ENCODE measurements at places on chromosomes 6 and 20.
A peak's percentile ranks its signal among the peaks of the same experiment; 100 is the strongest.

DNA sequence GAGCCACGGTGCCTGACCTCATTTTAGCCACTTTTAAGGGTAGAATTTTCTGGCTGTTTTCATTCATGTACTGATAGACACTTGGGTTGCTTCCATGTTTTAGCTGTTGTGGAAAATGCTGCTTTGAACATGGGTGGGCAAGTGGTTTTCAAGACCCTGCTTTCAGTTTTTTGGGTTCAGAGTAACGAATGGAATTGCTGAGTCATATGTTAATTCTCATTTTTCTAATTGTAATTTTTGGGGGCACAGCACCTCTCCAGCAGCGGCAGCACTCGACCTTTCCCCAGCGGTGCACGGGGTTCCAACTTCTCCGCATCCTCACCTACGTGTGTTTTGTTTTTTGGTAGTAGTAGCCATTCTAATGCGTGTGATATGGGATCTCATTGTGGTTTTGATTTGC lies 5.4 kb downstream of the NQO2 start:
- DNase-seq: no peak

DNA sequence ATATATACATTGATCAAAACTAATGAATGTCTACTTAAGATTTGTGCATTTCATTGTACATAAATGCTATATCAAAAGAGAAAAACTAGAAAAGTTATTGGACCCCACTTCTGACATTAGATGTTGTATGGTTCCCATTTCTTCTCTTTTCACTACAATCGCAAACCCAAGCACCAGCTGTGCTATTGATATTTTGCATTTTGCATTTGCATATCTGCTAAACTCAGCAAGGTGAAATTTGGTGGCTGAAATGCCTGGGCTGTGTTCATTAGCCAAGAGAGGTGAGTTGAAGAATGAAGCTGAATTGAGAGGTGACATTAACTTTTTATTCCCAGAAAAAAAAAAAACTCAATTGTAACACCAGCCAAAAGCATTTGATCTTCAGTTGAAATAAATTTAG lies 232.1 kb upstream of the TENT5A start:
- no peak for DNase-seq

- no peak for DNase-seq
These were observed 298.8 kb downstream of the PHACTR1 start for GRCh38 chr6:13015379-13015681.

GRCh38 chr6:31729979-31730630 lies 1.0 kb upstream of the DDAH2 start:
- peak; percentile 94 for DNase-seq

- DNase-seq: peak; percentile 67
These were observed 338.3 kb upstream of the CHD6 start for GRCh38 chr20:41956338-41957074.

DNA sequence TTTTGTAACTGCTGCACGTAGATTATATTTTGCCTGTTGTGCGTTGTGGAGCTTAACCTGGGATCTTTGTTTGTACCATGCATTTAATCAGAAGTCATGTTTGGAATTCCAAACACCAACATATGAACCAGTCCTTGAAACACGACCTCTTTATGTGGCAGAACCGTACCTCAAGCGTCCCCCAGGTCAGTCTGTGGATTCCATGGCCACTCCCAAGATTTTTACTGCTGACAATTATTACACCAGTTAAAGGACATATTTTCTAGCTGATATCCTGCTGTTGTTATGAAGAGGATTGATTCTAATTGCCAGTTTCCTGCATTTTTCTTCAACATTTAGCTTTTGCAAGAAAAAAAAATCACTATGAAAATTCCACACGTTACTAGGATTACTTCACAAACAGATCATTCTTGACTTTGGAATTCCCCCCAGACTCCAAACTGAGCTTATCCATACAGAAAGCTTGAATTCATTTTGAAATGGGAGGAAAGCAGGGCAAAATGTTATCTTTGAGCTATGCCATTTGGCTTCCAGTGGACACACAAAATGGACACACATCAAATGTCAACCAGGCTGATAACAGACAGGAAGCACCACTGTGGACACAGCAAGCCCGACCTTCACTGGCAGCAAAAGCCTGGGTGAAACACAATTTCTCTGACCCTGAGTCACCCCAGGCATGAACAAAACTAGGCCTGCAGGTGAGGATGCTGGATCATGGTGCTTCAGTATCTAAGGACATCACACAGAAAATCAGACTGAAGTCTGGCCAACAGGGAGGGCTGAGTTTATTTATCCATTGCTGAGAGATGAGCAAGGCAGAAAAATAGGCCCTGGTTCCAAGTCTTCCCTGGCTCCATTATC lies 542.9 kb upstream of the JAG1 start:
- DNase-seq: no peak

GRCh38 chr6:166958926-166959861 lies 2.8 kb upstream of the RNASET2 start:
- DNase-seq: peak; percentile 14

DNA sequence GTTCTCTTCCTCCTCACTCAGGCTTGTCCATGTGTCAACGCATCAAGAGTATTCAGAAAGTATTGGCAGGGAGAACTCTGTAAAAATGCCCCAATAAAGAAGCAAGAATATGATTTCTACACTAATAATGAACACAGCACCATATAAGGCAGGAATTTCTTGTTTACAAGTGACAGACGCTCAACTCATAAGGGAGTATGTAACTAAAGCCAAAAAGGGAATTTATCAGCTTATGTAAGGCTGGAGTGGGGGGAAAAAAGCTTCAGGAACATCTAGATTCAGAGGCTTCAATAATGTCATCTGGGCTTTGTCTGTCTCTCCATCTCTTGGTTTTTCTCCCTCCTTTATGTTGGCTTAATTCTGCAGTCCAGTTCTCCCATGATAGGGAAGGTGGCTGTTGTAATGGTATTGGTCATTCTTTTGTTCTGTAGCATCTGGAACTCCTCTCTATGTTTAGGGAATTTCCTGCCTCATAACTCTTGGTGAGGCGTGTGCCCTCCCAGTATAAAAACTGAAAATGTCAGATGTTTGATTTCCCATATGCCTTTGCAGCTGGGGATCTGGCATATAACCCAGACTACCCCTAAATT lies 125.1 kb upstream of the COL21A1 start:
- no peak for DNase-seq

DNA sequence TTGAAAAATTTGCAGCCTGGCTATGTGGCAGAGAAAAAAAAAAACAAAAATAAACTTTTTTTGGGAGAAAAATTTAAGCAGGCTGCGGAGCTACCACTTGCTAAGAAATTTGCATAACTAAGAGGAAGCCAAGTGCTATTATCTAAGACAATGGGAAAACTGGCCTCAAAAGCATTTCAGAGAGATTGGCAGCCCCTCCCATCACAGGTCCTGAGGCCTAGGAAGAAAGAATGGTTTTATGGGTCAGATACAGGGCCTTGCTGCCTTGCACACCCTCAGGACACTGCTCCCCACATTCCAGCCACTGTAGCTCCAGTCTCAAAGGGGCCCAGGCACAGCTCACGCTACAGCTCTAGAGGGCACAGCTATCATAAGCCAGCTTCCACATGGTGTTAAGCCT lies 777.9 kb downstream of the TENT5A start:
- DNase-seq: peak; percentile 17

DNA sequence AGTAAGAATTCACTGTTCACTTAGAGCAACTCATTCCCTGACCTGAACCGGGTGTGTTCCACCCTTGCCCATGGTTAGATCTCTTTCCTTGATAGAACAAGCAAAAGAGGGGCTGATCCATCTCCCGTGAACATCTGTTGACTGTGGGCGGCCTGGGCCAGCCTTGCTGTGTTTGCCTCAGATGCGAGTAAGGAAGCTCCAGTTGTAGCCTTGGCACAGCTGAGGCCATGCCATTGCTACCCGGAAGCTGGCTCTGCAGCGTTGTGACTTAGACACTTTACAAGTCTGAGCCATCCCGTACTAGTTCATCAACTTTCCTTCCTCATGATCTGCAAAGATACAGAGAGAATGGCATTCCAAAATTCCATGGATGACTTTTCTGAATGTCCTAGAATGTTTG lies 139.0 kb downstream of the MAP3K4 start:
- no peak for DNase-seq

DNA sequence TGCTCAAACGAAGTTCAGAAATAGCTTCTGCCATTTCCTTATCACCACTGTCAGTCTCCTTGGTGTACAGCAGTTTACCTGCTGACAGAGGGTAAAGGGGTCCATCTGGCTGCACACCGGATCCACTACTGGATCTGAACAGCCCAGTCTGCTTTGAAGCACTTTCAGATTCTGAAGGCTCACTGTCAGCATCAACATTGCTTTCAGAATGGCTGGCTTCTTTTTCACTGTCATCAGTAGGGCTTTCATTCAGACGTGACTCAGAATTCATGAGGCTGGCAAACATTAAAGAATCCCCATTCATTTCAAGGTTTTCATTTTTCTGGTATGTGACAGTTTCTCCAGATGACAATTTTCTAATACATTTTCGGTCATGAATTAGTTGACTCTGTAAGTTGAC lies 21.0 kb upstream of the PNISR start:
- DNase-seq: no peak

- no peak for DNase-seq
These were observed 38.5 kb downstream of the PLCG1 start for GRCh38 chr20:41175727-41176330.

- no peak for DNase-seq
These were observed 101.9 kb upstream of the ARMC2 start for GRCh38 chr6:108746366-108746765.

DNA sequence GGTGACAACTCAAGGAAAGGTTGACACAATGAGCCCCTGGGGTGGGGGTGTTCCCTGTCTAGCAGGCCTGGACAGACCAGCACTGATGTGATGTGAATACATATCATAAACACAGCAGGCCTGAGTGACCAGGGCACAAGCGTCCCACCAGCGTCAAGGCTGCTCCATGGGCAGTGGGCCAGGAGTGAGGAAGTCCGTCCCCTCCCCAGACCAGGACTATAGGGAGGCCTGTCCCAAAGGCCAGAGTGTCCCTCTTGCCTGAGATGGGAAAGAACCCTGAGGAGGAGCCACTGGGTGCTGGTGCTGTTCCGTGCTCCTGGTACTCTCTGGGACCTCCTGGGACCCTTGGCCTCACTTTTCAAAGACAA lies 44.6 kb downstream of the RRBP1 start:
- DNase-seq: no peak

DNA sequence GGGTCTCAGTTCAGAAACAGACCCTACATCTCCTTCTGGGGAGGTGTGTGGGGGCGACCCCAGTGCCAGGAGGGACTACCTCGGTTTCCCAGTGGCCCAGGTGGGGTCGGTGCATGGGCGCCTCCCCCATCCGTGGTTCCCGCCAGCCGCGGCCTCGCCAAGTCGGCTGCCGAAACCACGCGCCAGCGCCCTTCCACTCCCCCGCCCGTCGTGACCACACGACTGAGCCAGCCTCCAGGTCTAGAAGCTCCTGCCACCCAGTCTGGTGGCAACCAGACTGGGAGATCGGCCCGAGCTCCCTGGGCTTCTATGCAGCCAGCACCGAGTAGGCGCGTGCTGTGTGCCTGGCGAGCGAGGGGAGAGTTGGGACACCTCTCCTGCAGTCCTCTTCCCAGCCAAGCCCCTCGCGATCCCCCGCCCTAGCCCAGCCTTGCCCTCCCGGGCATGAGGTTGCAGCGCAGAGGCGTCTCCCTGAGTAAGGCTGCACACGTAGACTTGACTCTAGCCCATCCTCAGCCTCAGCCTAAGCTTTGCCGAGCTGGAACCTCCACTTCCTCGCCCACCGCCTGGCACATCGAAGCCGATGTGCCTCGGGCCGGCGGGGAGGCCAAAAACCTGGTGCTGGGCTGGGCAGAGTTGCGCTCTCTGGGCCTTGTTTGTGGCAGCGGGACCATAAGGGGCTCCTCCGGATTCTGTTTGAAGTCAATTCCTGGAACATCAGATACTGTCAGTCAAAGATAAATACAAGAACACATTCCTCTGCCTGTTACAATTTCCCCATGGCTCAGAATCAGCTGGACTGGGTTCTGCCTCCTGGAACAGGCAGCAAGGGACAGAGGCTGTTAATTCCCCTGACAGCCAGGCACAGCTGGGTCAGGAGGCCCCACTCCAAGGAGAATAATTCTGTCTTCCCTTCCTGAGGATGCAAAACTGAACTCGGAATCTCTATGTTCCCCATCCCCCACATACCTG lies 1.5 kb upstream of the CPNE5 start:
- DNase-seq: peak; percentile 36

GRCh38 chr20:12594410-12595088 lies 414.2 kb upstream of the SPTLC3 start:
- DNase-seq: peak; percentile 34

DNA sequence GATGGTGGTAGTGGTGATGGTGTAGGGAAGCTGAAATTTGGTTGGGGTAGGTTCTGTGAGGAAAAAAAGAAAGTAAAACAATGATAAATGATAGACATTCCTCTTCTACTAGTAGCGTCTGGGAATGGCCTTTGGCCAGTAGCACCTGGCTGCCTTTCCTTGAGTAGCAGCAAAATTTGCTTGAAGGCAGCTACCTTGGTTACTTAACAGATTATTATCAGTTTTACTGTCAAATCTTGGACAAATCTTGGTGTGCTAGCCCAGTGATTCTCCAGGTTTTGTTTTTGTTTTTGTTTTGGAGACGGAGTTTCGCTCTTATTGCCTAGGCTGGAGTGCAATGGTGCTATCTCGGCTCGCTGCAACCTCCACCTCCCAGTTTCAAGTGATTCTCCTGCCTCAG lies 26.4 kb downstream of the LIN28B start:
- no peak for DNase-seq

DNA sequence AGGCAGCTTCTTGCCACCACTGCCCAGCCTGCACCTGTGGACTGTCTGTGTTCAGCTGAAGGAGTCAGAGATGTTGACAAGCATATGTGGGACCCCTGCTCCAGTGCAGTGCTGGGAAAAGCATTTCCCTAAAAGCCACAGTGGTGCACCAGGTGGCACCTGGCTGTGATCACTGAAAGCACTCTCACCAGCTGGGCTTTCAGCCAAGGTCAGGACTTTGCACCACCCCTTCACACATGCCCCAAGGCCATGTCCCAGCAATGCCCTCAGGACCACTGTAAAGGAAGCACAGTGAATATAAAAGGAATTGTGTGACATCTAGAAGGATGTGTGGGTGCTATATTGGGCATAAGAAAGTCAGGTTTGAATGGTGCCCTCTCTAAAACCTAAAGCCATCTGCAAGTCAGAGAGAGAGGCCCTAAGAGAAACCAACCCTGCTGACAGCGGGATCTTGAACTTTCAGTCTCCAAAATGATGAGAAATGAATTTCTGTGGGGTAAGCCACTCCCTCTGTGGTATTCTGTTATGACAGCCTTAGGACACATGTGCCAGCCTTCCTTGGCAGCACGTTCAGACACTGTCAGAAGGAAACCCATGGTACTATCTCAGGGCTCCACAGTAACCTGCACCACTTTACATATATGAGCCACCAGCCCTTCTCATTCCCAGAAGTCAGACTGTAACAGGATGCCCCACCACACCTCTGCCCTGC lies 30.7 kb downstream of the CBLN4 start:
- DNase-seq: no peak

DNA sequence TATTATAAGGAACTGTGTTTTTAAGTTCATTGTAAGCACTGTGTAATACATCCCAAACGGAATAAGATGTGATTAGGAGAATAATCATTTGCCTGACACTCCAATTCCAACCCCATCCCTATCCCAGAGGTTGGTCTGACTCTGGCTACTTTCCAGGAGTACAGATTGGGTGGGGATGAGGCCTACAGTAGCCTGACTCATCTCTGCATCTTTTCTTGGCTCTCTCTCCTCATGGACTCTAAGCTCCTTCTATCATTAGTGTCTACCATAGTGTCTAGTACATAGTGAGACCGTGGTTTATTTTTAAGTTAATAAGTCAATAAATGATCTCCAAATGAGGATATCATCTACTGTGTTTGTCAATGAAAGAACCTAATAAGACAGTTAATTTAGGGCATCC lies 92.2 kb upstream of the CNKSR3 start:
- DNase-seq: no peak

Data from mesendoderm (in vitro differentiated cells).